ENCODE measurements at places on chromosomes 1 and 21. TPM values are rescaled to one million over a fixed set of nuclear protein-coding genes. Genes with fewer than 3 reads are reported as not detected.

KCNA2 gene
- 3.9 TPM for total RNA-seq

RPF1 gene
- total RNA-seq: 45.7 TPM

GRCh38 chr1:48221122-48221521 is 1.4 kb upstream of the SLC5A9 start:
- DNase-seq: no peak

IKBKE gene
- 85.1 TPM for total RNA-seq

ERICH3 gene
- not detected for total RNA-seq

- DNase-seq: no peak
Measured at GRCh38 chr1:13751985-13752384, 52.0 kb downstream of the PRDM2 start.

DNA sequence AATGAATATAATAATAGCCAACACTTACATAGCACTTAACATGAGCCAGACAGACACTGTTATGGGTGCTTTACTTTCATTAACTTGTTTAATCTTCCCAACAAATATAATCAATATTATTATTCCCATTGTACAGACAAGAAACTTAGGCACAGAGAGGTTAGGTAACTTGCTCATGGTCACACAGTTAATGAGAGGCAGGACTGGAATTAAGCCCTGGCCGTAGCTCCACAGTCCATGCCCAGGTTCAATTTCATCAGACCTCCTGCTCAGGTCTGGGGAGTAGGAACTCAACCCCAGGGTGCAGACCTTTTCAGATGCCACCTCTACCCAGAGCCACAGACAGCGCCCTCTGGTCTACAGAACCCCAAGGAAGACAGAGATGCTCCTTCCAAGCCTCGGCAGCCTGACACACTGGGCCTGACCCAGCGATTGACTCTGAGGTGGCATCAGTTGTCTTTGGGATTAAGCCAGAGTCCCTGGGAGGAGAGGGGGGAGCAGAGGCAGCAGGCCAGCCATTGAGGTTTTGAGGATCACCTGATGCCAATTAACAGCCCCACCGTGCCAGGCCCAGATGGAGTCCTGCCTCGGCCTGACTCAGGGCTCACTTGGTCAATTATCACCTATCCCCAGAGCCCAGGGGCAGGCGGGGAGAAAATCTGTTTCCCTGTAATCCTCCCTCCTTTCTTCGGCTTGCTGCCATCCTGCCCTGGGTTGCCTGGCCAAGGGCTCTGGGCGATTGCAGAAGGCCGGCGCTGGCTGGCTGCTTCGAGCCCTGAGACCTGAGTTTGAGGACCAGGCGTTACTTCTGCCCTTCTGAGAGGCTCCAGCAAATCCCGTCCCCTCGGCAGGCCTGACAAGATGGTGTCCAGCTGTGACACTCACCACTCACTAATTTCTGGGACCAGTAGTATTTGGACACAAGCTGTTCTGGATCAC is 116.7 kb downstream of the LACTBL1 start:
- DNase-seq: no peak

DNA sequence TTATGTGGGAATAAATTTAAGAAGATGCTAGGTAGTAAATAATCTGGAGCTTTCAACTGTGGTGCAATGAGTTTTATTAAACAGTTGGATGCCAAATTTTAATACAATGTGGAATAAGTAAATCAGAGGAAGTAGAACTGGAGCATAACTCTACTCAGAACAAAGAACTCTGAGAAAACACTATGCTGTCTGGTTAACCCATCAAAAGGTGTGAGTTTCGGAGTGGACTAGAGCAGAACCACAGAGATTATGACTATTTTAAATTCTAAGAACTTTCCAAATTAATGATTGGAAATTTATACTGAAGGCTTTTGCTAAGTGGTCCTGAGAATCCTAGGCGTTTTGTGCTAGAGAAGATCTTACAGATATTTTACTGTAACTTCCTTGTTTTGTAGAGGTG is 132.2 kb downstream of the NTMT2 start:
- no peak for DNase-seq

DNA sequence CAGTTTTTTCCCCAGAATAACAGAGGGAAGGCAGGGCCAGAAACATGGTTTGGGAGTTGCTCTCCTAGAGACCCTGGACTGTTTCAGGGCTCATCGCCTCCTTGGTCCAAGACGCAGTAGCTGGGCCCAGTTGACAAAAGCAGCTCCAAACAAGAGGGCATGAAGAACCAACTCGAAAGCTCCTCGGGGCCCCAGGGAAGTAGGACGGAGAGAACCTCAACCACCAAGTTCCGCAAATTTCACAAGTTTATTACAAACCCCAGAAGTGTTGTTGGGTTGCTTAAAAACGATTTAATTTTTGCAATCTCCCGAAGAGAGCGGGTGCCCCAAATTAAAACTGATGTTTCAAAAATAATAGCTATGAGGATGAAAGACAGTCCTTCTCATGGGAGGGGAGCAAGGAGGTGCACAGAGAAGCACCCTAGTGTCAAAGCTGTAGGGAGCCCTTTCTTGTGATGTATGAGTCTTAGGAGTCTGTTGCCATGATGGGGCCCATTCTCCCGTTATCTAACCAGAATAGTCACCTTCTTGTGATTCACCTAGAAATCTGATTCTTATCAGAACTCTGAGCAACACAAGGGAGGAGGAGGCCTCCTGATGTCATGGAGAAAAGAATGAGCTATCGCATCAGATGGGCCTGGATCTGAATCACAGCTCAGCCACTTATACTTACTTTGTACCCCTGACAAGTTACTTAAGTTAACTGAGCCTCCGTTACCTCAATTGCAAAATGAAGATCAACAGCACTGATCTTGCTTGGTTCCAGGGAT is 165.7 kb upstream of the IRF2BP2 start:
- no peak for DNase-seq

DNA sequence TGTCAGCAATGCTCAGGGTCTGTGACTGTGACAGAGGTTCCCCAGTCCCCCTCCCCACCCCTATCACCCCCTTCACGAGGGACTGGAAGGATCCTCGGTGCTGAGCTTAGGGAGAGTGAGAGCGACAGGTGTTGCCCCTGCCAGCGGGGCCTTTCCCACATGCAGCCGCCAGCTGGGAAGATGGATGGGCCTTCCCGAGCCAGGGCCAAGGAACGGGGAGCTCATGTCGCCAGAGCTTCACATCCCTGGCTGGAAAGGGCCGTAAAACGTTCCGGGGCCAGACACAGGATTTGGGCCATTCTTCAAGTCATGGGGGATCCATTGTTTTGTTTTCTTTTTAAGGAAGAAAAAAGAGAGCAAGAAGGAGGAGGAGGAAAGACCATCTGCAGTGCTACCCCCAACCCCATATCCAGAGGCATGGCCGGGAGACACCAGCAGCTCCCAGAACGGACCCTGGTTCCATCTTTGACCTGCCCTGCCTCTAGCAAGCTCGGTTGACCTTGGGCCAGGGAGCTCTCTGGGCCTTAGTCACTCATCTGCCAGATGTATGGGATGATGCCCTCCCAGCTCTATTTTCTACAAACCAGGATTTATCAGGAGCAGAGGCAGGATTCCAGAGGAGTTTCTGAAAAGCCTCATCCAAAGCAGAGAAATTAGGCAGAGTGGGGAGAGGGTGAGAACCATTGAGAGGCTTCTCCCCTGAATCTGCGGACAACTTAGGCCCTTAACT is 54.1 kb downstream of the TAS1R2 start:
- DNase-seq: no peak

HSF2BP gene
- total RNA-seq: 0.72 TPM

DNA sequence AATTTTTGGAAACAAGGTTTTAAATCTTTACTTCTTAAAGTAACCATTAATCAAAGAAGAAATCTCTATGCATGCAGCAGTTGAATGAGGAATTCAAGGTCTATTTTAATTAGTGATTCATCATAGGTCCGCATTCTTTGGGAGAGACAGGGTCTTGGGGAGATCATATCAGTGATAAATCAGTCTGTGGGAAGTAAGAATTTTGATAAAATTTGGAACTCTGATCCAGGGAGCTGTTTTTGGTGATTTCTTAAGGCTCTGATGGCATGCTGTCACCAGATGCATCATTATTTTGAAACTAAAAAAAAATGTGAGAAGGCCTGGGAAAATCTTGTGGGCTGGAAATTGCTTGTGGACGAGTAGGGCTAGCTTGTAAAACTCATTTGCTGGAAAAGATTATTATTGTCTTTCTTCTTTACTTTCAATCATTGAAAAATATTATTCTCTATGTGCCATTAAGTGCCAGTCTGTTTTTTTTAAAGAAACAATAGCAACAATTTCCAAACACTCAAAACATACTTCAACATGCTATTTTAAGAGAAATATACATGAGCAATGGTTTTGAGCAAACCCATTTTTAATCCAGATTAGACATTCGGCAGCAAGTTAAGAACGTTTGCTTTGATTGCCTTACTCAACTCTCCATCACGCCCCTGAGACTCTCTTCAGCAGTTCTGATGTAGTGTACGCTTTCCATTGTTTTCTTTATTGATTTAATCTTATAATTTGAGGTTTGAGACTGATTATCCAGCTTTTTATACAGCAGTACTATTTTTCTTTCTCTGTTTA is 62.6 kb downstream of the ZBTB18 start:
- DNase-seq: no peak

TAF5L gene
- total RNA-seq: 25.7 TPM

DNA sequence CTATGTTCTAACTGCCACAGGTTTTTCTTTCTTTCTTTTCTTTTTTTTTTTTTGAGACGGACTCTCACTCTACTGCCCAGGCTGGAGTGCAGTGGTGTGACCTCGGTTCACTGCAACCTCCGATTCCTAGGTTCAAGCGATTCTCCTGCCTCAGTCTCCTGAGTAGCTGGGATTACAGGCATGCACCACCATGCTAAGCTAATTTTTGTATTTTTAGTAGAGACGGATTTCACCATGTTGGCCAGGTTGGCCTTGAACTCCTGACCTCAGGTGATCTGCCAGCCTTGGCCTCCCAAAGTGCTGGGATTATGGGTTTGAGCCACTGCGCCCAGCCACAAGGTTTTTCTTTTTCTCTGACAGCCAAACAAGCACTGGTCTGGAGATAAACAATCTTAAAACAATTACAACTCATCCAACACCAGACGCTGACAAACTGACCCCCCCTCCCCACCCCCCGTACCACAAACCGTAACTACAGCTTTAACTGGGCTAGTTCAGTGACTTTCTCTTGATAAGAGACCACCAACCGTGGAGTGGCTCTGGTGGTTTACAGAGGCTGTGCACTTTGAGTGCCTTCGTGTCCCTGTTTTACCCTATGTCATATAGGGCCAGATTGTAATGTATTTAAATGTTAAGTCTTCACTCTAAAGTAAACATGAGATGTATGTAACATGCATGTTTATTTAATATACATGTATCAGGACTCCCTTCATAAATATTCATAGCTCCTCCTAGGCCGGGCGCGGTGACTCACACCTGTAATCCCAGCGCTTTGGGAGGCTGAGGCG is 19.5 kb upstream of the PUM1 start:
- DNase-seq: no peak

DNA sequence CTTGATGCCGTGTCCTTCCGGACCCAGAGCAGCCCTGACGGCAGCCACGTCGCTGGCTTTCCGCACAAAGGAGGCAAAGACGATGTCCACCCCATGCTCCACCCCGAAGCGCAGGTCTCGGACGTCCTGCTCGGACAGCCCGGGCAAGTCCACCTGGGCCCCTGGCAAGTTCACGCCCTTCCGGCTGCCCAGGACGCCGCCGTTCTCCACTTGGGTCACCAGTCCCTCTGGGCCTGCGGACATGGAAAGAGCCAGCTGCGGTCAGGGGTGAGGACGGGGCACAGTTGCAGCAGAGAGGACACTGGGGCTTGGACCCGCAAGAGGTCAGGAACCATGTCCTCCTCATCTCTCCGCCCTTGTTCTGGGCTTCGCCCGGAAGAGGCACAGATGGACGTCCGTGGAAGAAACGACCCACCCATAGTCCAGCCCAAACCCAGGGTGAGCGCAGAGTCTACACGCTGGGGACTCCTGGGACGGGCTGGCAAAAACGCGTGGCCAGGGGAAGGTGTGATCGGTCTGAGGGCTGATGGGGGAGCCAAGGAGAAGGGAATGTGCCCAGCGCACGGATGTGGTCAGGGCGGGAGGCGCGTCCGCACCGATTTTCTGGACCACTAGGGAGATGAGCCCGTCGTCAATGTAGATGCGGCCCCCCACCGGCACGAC is 6.6 kb downstream of the PKLR start:
- no peak for DNase-seq

VWA1 gene
- 0.12 TPM for total RNA-seq

ARTN gene
- total RNA-seq: 0.52 TPM

GRCh38 chr1:30755746-30756145 is 1.8 kb downstream of the LAPTM5 start:
- DNase-seq: no peak

DNA sequence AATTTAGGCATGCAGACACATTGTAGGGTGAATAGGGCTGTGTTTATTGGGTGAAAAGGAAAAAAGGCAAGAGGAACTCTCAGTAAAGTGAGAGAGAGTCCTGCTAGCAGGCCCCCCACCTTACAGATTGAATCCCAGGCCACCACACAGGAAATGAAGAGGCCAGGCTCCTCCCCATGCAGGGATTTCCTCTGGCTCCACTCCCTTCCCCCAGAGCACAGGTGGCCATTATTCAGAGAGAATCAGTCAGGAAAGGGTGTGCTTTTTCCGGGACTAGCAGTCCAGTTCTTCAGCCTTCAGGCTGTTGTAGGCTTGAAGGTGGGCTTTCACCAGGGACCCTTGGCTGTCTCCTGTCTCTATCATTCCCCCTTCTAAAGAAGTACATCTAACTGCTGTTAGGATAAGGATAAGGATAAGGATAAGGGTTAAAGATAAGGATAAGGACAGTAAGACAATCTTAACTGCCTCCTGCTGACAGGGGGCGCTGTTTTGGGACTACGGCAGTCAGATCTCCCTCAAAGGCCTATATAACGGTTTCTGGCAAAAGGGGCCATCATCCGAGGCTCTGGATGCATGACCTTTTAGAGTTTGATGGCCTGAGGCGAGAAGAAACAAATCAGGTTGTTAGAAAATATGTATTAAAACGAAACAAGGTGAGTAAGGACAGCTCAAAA is 26.3 kb downstream of the ZNF648 start:
- no peak for DNase-seq

- DNase-seq: peak; percentile 84
Measured at GRCh38 chr1:52927212-52928014, at the start of gene SCP2. SCP2 (plus strand) TSS chr1:52927276; CDS start chr1:52927397, 121 bp downstream.

DNA sequence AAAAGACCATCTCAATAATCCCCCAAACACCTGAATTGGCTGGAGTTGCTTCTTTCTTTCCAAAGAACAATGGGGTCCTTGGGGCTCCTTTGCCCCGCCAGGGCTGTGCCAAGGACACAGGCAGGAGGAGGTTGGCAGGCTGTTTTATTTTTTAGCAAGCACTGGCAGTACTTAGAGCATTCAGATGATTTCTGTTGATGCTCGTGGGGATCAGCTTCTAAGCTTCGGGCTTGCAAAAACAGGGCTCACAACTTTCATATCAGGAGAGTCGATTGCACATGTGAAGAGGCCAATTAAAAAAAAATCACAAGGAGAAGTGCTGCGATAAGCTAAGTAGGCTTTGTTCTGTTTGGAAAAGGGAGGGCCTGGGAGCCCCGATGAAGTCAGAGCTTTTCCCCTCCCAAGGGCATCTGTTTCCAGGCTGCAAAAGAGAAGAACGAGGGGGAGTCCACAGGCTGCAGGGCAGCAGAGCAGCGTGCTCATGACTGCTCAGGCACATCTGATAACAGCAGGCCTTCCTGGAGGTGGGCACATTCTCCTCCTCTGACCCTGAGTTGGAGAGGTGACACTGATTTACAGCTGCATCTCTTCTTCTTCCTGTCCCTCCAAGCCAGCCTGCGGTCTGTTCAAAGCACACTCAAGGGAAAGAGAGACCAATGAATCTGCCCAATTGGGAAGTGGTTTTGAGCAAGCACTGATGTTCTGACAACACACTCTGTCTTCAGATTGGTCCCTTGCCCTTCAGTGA is 27.3 kb upstream of the BCAR3 start:
- peak; percentile 41 for DNase-seq

- DNase-seq: no peak
Measured at GRCh38 chr1:228903434-228904071, 168.3 kb downstream of the RHOU start.

- no peak for DNase-seq
Measured at GRCh38 chr1:198304431-198304830, 147.6 kb downstream of the NEK7 start.
